Activated CD4-positive, alpha-beta T cell treated with anti-CD3 and anti-CD28 coated beads, Interleukin-2, amount 10 ng/mL, durations not matched to agents 7 days and 5 days (primary cell): ENCODE measurements at places on chromosomes 7 and 10. TPM values are rescaled to one million over a fixed set of nuclear protein-coding genes. Genes with fewer than 3 reads are reported as not detected.
A peak's percentile ranks its signal among the peaks of the same experiment; 100 is the strongest.

- no peak for DNase-seq
- no peaks in the 10 kb centered on the region for H3K4me1 ChIP-seq
- no peaks in the 10 kb centered on the region for H3K27me3 ChIP-seq
- no peak overlapping the region for H3K4me3 ChIP-seq
- no peaks in the 10 kb centered on the region for H3K36me3 ChIP-seq
Measured at GRCh38 chr7:80411621-80412020, 100.2 kb downstream of the GNAT3 start.

- H3K27me3 ChIP-seq = no peaks in the 10 kb centered on the region
- H3K4me3 ChIP-seq = no peak overlapping the region
- no peaks in the 10 kb centered on the region for H3K4me1 ChIP-seq
Measured at GRCh38 chr10:126924915-126925300, 19.7 kb downstream of the DOCK1 start.

- no peak for DNase-seq
- H3K4me1 ChIP-seq = no peaks in the 10 kb centered on the region
- H3K36me3 ChIP-seq = no peaks in the 10 kb centered on the region
- no peak overlapping the region for H3K27ac ChIP-seq
Measured at GRCh38 chr7:91353848-91354247, 89.6 kb downstream of the FZD1 start.

The FBXO24 gene
- 1.3 TPM for total RNA-seq

The NKX1-2 gene
- total RNA-seq = not detected

DNA sequence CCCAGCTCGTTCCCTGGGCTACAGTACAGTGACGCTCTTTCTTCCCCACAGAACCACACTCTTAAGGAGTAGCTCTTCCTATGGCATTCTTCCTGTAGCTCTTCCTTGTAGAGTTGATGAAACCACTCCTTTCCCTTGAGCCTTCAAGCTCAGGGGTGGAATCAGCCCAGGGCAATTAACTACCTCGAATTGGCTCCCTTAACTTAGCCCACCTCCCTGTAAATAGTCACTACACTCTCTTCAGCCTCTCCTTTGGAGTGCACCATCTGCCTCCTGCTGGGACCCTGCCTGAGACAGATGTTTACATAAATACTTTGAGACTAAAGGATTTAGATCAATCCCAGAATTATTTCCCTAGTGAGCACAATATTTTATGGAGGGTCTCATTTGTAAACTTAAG lies 537.8 kb upstream of the AUTS2 start:
- no peak for DNase-seq
- no peak overlapping the region for H3K27ac ChIP-seq
- no peak overlapping the region for H3K4me3 ChIP-seq
- no peaks in the 10 kb centered on the region for H3K4me1 ChIP-seq
- H3K27me3 ChIP-seq = no peaks in the 10 kb centered on the region

DNA sequence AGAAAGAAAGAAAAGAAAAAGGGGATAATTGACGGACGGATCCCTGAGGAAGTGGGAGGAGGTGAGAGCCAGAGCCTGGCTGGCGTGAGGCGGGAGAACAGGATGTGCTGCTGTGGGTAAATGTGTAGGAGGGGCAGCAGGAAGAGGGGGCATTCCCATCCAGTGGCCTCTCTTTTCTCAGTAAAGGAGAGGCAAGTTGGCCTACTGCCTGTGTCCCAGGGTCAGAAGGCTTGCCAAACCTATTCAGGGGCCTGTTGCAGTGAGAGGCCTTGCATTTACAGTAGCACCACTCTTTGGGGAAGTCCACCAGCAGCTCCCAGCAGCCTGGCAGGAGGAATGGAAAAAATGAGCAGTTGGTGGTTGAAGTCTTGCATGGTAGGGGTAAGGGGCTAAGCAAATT lies 26.6 kb upstream of the ASCC1 start:
- H3K27me3 ChIP-seq = no peaks in the 10 kb centered on the region
- H3K27ac ChIP-seq = peak overlapping the region; percentile 64
- DNase-seq = no peak
- no peak overlapping the region for H3K4me3 ChIP-seq
- peaks cover 65% of the 10 kb centered on the region for H3K4me1 ChIP-seq
- peaks cover 14% of the 10 kb centered on the region for H3K36me3 ChIP-seq
